ENCODE measurements at places on chromosomes 6 and 20.

DNA sequence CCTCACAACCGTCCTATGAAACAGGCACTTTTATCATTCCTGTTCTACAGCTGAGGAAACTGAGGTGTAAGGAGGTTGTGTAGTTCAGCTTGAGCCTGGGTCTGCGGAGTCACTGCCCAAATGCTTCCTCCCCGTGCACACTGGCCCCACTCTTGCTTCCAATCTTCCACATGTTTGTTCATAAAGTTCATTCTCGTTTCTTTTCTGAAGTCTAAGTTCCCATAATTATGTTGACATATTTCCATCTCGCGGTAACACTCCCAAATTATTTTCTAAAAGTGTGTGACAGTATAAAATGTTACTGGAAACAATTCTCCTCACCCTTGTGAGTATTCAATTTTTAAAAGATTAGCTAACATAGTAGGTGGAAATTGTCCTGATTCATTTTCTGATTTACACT is 106.9 kb downstream of the SLC22A3 start:
- DNase-seq: no peak

DNA sequence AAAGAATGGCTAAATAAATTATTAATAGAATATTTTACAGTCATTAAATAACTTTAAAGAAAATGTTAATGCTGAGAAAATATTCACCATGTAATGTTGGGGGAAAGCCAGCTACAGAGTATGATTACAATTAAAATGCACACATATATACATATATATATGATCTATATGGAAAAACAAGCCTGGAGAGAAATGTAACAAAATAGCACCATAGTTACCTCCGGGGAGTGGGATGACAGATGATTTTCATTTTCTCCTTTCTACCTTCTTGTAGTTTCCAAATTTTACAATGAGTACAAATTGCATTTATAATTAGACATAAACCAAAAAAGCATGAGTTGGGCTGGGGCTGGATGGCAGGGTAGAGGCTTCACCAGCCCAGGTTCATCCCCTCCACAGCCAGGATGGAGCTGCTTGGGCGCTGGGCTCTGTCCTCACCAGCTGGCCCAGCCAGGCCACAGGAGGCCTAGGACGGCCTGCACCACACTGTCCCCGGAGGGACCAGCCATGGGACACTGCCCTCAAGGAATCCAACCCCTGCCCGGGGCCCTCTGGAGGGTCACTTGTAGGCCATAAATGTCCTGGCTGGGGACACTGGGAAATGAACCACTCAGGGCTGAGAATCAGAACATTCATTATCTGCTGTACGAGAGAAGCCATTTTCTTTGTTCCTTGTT is 10.3 kb downstream of the C20orf203 start:
- no peak for DNase-seq

DNA sequence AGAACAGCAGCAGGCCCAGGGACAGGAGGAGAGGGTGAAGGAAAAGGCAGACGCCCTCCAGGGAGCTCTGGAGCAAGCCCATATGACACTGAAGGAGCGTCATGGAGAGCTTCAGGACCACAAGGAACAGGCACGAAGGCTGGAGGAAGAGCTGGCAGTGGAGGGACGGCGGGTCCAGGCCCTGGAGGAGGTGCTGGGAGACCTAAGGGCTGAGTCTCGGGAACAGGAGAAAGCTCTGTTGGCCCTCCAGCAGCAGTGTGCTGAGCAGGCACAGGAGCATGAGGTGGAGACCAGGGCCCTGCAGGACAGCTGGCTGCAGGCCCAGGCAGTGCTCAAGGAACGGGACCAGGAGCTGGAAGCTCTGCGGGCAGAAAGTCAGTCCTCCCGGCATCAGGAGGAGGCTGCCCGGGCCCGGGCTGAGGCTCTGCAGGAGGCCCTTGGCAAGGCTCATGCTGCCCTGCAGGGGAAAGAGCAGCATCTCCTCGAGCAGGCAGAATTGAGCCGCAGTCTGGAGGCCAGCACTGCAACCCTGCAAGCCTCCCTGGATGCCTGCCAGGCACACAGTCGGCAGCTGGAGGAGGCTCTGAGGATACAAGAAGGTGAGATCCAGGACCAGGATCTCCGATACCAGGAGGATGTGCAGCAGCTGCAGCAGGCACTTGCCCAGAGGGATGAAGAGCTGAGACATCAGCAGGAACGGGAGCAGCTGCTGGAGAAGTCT is 25.5 kb downstream of the C20orf173 start:
- no peak for DNase-seq

- no peak for DNase-seq
Observed at GRCh38 chr20:57395111-57395966, 4.1 kb downstream of the RBM38 start.

DNA sequence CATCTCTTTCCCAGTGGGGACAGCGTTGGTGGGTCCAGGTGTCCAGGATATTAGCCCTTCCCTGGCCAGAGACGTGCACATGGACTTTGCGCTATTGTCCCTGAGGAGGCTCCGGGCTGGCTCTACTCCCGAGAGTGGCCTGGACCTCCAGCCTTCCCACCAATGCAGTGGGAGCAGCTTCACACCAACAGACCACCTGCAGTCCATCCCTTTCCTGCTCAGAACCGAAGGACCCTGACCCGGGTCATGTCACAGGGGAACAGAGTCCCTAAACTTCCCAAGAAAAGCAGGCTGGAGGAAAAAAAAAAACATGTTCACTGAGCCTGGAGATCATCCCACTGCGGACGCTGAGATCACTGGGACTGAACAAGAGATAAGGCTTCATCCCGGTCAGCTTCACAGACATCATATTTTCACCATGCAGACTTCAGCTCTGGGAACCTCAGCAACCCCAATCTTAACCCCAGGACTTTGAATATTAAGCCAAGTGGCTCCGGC is 18.3 kb downstream of the ZMYND8 start:
- DNase-seq: no peak

DNA sequence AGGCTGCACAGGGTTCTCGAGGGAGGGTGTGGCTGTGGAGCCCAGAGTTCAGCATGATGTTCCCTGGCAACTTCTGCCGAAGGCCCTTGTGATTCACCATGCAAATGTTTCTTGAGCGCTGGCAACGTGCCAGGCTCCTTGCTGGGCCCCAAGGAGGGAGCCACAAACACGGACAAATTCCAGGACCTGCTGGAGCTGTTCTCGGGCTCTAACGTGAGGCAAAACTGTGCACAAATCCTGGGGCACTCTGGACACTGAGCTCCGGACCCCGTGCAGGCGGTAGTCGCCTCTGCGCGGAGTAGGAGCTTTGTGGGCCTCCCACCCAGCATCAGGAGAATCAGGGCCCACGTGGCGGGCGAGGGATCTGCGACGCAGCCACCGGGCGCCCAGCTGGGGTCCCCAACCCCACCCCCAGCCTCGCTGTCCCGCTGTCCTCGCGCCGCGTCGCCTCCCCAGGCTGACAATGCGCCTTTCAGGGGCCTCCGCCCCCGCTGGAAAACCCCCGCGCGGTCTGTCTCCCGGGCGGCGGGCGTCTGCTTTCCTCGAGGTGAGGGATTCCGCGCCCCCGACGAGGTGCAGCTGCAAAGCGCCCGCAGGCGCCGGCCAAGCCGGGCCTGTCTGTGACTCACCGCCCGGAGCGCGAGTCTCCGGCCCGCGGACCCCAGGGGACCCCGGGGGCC is 31.7 kb upstream of the SCUBE3 start:
- DNase-seq: no peak
